ENCODE measurements at places on chromosomes 4 and X.

GRCh38 chrX:23372220-23372902, 37.7 kb downstream of the PTCHD1 start:
- no peak for DNase-seq

- no peak for DNase-seq
These were observed 21.7 kb downstream of the RBPJ start for GRCh38 chr4:26342328-26343037.

GRCh38 chrX:79573760-79574159, 206.6 kb upstream of the ITM2A start:
- DNase-seq = no peak

GRCh38 chrX:150635952-150636351, 57.2 kb upstream of the MTMR1 start:
- DNase-seq = no peak

GRCh38 chrX:49249071-49249470, 13.8 kb downstream of the CCDC22 start:
- no peak for DNase-seq

DNA sequence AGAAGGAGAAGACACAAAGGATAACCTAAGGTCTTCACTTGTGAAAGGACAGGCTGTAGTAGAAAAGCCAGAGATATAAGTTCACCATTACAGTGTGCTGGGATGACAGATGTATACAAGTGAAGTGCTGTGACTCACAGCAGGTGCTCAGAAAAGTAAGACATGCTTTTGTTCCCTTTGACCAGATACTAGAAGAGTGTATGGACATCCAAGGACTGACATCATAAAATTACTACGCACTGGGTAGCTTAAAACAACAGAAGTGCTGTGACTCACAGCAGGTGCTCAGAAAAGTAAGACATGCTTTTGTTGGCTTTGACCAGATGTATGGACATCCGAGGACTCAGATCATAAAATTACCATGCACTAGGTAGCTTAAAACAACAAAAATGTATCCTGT, 61.6 kb upstream of the BTC start:
- DNase-seq = no peak

- DNase-seq = no peak
These were observed 639.7 kb downstream of the TRIML1 start for GRCh38 chr4:188778905-188779304.

GRCh38 chr4:142532054-142532453, 314.0 kb downstream of the INPP4B start:
- no peak for DNase-seq
